GM12891 (cell line): ENCODE measurements at places on chromosomes 11 and 22.

DNA sequence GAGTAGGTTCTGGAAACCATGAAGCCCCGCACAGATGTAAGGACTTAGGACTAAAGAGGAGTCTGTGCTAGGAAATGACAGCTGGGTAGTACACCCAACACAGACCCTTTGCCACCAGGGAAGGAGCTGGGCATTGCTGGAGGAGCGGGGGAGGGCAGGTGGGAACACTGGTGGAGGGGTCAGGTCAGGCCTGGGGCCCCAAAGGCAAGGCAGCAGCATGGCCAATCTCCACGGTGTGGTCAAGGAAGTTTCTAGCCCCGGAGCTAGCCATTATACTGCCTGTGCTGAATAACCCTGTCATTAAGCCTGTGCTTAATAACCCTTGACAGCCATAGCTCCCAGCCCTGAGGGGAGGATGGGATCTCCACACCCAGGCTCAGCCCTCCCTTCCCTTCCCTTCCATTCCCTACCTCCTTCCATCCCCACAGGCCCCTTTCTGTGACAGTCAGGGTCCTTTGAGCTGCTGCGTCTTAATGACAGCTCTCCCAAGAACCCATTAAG is 2.1 kb downstream of the TMPRSS4 start:
- no peak for DNase-seq

DNA sequence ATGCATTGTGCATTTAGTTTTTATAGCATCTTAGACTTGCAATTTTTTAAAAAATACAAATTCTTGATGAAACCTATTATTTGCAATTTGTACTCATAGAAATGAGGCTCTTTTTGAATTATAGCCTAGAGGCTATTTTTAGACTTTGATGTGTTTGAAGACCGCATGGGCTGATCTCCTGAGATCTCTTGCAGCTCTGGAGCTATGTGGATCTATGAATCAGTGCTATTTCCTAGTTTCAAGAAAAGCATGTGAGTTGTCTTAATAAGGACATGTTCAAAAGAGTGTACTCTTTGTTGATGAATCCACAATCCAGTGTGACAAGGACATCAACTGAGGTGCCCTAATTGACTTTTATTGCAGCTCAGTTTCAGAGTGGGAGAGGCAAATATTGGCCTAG is 620.5 kb downstream of the ETS1 start:
- DNase-seq: no peak

DNA sequence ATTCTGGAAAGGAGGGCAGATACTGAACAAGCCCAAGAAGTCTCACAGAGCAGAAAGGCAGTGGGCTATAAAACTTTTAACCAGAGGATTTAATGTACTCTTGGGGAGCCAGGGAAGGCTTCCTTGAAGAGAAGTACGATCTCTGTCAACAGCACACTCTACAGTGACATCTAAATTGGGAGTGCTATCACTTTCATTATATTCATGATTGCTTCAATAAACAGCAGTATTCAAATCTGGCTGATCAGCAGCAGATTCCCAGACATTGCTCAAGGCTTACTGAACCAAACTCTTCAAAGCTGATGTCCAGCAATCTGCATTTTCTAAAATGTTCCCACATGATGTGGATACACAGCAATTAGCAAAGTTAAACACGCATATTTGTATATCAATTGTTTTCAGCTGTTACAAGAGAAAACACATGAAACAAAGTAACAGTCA is 44.2 kb downstream of the SYTL2 start:
- no peak for DNase-seq

DNA sequence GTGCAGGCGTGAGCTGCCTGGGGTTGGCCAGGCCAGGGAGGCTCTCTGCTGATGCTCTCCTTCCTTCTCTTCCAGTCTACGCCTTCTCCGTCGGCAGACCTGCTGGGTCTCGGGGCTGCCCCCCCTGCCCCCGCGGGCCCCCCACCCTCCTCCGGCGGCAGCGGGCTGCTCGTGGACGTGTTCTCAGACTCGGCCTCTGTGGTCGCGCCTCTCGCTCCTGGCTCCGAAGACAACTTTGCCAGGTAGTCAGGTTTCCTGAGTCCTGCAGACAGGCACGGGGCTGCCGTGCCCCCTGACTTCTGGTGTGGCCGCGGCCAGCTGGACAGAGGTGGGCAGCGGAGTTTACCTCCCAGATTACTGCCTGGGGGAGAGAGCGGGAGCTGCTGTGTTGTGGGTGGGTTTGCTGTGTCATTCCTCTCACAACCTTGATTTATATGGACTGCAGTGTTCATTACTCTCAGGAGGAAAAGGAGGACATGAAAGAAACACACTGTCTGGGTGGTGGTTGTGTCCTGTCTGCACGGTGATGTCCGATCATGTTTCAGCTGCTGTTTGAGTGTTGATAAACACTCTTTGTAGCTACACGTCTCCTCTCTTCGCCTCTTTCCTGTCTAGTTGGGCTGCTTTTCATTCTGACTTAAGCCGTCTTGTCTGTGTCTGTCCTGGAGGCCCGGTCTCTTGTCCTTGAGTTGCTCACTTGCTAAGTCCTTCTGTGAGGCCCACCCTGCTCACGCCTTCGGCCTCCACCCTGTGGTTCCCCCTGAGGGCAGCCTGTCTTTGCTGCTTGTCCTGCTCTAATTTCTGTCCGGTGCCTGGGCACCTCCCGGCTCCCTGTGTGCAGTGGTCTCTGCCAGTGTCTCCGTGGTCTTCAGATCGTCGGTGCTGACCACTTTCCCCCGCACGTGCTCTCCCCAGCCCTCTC is 35.9 kb downstream of the MUC6 start:
- DNase-seq: no peak

- DNase-seq: peak; percentile 82
Observed at GRCh38 chr11:2892215-2892966, 6.8 kb upstream of the CDKN1C start.

DNA sequence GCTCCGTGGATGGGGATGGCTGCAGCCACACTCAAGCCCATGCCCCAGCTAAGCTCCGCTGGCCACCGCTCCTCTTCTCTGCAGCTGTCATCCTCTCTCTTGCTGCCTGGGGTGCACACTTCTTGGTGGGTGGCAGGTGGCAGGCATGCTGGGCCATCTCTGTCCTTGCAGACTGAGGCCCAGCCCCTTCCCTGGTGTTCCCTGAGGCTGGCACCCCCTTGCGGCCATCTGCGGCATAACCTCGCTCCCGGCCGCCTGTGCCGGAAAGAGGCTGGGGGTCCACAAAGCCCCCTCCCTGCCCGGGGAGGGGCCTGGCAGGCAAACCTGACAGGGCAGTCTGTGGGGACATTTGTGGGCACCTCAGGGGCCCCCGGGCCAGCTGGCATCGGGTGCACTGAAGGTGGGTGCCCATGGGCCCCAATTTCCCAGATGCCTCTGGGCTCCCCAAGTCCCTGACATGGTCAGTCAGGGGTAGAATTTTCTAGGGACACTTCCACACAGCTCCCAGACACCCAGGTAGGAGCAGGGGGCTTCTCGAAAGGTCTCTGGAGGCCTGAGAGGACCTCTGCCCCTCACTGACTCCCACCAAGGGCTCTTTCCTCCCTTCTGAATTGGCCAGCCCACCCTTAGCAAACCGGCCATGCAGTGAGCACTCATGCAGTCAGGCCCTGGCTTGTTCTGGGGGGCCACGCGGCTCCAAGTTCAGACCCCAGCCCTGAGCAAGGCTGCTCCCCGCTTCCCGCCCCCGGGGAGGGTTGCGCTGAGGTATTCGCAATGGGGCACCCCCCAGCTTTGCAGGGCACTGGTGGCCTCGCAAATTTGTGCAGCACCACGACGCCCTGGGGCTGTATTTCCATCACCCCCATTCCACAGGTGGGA is 23.5 kb upstream of the TH start:
- DNase-seq: peak; percentile 72

DNA sequence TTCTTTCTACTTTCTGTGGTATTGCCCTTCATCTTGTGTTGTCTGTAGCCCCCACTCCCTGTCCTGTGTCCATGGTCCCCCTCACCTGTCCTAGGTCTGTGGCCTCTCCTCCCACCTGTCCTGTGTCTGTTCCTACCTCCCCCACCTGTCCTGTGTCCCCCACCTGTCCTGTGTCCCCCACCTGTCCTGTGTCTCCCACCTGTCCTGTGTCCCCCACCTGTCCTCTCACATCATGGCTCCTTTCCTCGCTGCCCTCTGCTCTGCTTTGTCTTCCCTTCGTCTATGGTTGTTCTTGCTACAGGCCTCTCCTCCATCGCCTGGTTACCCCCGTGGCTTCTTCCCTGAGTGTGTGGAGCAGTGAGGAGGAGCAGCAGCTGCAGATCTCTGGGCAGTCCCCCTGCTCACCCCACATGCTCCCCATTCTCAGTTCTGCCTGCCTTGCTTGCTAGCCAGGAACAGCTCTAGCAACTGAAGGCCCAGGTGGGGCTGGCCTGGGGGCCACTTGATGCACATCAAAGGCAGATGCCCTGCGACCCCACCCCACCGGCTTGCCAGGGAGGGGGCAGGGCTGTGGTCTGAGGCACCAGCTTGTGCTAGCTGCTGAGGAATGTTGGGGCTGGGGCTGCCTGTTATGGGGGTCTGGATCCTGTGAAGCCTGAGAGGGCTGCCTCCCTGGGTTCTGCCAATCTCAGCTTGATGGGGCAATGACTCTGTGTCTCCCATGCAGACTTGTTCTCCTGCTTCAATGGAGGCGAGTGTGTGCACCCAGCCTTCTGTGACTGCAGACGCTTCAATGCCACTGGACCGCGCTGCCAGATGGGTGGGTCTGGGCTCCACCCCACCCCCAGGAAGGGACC is 5.6 kb downstream of the OTOG start:
- no peak for DNase-seq

DNA sequence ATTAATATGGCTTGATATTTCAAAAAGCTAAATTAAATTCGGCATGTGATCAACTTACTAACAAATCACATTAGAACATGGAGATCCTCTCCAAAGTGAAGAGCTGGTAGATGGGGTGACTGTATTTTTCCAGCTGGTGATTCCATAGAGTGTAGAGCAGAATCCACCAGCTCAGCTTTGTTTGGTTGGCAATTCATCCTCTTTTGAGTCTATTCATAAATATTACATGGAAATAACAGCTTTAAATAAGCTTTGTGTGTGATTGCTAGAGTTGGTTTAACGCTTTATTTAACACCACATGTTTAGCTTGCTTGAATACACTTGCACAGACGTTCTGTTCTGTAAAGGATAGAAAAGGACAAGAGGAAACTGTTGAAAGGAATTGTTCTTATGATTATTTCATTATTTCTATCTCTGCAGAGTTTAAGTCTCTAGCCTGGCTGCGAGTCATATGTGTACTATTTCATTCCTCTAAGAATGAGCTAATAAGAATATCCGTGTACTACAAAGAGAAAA is 738.3 kb upstream of the KIRREL3 start:
- no peak for DNase-seq

DNA sequence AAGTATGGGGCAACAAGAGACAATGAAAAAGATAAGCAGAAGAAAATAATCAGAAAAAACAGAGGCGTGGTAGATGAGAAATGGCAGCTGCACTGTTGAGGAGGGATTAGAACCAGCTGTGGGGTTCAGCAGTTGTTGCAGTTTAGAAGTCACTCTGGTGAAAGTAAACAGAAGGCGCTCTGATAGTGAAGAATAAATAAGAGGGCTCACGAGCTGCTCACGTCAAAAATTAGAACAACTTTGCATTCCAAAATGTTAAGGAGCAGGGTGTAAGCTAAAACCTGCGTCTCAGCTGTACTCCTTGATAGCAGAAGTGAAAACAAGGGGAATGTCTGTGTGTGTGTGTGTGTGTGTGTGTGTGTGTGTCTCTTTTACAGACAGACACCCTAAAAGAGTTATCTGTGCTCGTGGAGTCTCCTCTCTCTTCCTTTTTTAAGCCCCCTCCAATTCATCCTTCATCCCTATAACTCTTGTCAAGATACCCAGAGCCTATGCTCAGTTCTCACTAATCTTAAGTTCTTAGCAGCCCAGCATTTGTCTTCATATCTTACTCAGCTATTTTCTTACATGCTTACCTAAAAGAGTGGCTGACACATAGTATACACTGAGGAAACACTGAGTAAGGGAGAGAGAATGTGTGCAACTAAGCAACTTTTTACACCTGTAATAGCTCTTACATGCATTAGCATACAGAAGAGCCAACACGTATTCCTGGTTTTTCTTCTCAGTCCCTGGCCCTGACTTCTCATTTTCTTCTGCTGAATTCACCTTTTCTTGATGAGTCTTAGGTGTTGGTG is 8.9 kb downstream of the TTC17 start:
- no peak for DNase-seq

DNA sequence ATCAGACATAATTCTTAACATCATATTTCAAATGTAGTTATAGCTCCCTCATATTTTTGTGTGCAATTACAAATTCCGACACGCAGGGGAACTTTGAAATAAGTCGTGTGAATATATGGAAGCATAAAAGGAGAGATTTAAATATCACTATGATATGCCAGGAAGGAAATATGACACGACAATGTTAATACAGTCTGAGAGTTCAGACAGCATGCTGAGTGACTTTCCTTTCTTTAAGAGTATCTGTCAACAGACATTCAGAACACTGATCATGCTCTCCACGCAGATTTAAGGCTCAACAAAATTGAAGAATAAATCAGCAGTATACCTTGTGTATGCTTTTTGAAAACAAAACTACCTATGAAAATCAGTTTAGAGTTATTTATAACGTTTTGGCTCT is 232.6 kb upstream of the CARD18 start:
- DNase-seq: no peak

DNA sequence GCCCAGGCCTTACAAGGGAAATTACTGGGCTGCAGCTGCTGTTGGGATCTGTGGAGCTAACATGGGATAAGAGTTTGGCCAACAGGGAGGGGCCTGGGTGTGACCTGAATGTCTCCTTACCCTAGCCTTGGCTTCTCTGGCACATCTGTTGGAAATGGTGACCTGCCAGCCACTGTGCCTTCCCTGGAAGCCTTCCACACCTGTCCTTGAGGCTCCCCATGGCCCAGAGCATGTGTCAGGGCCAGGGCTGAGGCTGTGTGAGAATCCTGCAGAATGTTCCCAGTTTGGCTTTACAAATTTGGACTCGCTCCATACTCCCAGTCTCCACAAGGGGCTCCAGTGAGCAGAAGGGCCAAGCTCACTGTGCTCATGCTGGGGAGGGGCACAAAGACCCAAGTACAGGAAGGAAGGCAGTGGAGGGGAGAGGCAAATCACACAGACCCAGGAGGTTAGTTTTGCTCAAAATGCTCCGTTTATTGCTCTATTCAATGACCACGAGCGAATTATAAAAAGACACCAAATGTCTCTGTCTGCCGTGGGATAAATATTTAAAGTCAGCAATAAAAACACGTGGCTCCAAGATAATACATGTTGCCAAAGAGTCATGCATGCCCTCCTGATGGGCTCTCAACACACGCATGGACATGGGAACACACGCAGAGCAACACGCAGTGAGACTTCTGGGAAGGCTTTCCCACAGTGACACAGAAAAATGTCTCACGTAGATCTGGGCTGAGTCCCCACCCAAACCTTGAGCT is 1.7 kb upstream of the IGSF22 start:
- DNase-seq: peak; percentile 60

GRCh38 chr11:100640646-100641045 is 46.4 kb upstream of the ARHGAP42 start:
- DNase-seq: no peak
